NT2/D1 (cell line): ENCODE measurements at places on chromosomes 6 and 20.

DNA sequence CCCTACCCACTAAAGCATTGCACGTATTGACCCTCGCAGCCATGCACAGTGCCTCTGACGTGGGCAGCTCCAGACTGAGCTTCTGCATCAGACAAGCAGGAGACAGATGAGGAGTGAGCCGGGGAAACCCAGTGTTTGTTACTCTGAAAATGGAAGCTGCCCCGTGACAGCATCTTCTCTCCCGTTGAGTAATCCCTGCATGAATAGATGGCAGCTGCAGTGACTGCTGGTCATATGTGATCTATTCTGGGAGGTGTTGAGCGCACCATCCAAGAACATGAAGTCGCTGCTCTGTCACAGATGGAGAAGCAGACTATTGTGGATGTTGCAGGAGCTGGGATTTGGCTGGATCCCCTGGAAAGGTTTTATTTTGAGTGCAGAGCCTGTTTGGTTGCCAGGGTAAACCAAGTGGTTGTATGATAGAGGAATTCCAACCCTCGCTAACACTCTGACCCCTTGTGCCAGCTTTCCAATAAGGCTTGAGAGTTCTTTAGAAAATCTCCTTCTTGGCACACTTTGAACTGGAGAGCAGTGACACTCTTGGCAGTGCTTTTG, 242.2 kb downstream of the NRN1 start:
- DNase-seq, result no peak

DNA sequence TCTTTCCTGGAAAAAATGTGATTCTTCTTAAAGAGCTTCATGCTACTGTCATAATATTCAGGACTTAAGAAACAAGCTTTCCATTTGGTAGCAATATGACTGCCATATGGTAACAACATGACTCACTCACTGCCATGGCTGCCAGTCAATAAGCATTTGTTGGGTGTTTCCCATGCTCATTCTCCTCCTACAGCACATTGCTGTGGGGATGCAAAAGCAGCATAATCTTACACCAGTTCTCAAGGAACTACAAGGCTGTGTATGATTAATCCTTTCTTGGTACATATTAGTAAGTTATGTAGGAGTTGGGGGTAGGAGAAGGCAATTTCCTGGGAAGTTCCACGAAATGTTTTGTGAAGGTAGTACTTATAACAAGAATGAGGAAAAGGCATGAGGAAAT, 76.7 kb downstream of the CEP162 start:
- no peak for DNase-seq

- DNase-seq, result no peak
Observed at GRCh38 chr6:19753826-19754225, 83.3 kb upstream of the ID4 start.

GRCh38 chr6:140209775-140210174, 835.3 kb upstream of the CITED2 start:
- no peak for DNase-seq

DNA sequence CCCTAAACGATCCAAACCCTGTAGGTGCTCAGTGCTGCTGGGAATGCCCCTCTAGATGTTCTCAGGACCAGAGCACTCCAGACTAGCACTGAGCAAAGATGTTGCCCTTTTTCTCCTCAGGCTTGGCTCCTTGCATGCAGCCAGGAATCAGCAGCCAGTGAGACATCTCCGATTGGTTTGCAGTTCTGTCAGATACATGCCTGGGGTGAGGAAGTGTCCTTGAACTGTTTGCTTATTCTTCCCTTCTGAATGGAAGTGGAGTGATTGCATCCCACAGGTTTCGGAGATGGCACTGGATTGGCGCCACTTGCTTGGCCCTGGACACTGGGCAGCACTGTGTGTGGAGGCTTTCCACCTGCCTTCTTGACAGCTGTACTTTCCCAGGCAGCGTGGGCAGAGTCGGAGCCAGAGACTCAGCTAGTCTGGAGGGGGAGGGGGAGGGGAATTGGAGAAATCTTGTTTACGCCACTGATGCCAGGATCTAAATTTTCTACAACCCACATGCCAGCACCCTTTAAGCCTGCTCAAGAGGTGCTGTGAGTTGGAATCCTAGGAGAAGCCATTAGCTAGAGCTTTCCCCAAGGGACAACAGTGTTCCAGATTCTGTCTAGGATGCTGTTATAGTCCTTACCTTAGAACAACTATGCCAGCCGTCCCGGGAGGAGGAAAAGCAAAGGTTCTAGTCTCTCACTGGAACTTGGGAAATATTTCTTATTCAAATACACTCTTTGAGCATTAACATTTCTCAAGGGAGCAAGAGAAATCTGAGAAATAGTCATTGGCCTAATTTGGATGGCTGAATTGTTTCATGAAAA, 49.2 kb upstream of the SASH1 start:
- DNase-seq, result no peak

GRCh38 chr20:58420798-58421496, 31.9 kb downstream of the VAPB start:
- DNase-seq, result no peak

- no peak for DNase-seq
Observed at GRCh38 chr6:7151381-7151780, 43.6 kb downstream of the RREB1 start.

GRCh38 chr6:140202964-140203515, 828.6 kb upstream of the CITED2 start:
- no peak for DNase-seq

- DNase-seq, result peak; percentile 27
Observed at GRCh38 chr20:63290677-63291472, 2.1 kb upstream of the COL20A1 start.

DNA sequence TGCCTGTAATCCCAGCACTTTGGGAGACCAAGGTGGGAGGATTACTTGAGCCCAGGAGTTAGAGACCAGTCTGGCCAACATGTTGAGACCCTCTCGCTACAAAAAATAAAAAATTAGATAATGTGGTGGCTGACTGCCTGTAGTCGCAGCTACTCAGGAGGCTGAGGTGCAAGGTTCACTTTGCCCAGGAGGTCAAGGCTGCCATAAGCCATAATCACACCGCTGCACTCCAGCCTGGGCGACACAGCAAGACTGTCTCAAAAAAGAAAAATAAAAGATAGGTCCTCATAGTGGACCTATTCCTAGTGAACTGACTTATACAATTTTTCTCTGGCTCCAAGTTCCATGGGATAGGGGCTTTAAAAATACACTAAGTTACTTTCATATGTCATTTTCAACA, 41.9 kb downstream of the MRS2 start:
- no peak for DNase-seq

- DNase-seq, result no peak
Observed at GRCh38 chr6:36361071-36361470, 24.4 kb upstream of the BNIP5 start.

GRCh38 chr6:142155895-142156757, 9.1 kb downstream of the VTA1 start:
- DNase-seq, result no peak

GRCh38 chr6:168157272-168158212, 78.5 kb upstream of the FRMD1 start:
- no peak for DNase-seq

DNA sequence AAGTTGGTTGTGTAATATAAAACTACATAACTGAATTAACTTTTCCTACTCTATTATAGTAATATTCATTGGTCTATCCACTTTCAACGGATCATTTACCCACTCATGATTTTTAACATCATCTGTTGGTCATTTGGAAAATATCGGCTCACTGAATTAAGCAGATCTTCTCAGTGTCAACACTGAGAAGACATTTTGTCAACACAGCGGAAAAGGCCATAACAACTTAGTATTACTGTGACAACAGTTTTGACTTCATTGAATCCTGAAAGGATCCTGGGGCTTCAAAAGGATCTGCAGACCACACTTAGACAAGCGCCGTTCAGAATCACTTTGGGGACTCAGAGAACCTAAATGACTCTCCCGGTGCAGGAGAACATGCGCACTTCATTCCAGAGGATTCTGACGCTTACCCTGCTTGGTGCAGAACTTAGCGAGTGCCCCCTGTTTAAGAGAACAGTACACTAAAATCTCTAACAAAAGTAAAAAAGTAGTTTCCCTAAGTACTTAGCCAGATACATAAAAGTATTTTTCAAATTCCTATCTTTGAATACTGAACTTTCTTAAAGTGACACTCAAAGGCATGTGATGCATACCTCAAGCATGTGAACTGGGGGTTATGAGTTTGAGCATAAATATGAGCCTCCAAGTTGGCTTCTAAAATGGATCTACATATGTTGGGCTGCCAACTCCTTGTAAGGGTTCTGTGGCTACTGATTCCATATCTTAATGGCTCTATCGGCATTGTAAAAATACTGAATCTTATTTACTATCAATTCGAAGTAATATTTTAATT, 4.0 kb downstream of the ZBTB2 start:
- no peak for DNase-seq

GRCh38 chr6:168115748-168116437, 36.9 kb upstream of the FRMD1 start:
- no peak for DNase-seq

DNA sequence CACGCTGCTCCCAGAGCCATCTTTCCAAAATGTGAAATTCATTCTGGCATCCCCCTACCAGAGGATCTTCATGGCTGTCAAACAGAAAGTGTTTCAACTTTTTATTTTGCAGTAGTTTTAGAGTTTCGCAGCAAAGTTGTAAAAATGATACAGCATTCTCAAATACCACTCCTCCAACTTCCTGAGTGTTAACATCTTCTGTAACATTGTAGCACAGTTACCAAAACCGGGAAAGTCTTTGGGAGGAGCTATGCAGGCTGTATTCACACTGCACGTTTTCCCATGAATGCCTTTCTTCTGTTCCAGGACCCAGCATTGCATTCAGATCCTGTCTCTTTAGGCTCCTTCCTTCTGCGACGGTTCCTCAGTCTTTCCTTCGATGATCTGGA, 30.1 kb downstream of the CDYL start:
- no peak for DNase-seq

DNA sequence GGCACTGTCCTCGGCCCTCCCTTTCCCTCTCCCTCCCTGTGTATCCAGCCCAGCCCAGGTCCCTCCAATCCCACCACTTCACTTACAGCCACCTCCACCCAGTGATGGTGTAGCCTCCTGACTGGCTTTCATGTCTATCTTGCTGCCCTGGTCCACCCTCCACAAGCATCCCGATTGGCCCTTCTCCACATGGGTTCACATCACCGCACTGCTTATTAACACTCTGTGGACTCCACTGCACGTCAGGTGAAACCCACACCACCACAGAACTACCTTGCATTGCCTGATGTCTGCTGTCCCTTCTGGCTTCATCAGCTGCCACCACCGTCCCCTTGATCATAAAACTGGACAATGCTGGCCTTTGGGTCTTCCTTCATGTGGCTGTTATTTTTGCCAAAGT, 220.4 kb upstream of the ARID1B start:
- DNase-seq, result no peak

DNA sequence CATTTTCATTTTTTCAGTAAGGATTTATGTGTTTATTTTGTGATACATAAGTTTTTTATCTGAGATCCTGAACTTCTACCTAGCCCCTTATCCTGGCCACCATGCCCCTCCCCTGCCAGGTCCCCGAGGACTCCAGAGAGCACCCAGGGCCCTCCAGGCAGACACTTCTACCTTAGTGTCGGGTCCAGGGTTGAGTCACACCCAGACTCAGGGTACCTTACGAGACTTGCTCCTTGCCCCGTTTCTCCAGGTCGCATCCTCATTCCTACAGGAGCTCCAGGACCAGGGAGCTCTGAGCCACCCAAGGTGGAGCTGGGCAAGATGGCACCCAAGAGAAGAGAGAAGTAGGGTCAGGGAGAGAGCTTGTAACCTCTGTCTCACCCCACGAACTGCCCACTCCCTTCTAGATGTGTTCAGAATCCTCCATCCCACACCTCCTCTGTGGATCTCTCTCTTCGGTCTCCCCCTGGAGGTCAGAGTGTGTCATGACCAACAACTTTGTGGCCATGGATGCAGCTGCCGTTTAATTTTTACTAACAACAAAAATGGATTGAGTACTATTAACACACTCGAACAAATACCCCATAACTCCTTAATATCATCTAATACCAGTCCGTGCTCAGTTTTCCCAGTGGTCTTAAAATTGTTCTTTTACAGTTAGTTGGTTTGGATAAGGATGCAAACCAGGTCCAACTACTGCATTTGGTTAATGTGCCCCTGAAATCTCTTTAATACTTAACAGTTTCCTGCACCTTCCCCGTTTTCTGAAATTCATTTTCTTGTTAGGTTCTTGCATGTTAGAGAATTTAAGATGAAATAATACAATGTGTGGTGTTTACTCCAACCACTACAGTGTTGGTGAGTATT, 130.6 kb upstream of the INSM1 start:
- peak; percentile 9 for DNase-seq

GRCh38 chr6:70725817-70726415, 58.2 kb downstream of the SMAP1 start:
- DNase-seq, result no peak

- no peak for DNase-seq
Observed at GRCh38 chr6:24918641-24919055, 17.1 kb downstream of the RIPOR2 start.

- DNase-seq, result no peak
Observed at GRCh38 chr20:14885661-14886060, 548.2 kb upstream of the FLRT3 start.

- DNase-seq, result no peak
Observed at GRCh38 chr6:100246206-100246605, 218.5 kb downstream of the SIM1 start.

GRCh38 chr6:20328266-20328923, 73.3 kb upstream of the E2F3 start:
- no peak for DNase-seq

DNA sequence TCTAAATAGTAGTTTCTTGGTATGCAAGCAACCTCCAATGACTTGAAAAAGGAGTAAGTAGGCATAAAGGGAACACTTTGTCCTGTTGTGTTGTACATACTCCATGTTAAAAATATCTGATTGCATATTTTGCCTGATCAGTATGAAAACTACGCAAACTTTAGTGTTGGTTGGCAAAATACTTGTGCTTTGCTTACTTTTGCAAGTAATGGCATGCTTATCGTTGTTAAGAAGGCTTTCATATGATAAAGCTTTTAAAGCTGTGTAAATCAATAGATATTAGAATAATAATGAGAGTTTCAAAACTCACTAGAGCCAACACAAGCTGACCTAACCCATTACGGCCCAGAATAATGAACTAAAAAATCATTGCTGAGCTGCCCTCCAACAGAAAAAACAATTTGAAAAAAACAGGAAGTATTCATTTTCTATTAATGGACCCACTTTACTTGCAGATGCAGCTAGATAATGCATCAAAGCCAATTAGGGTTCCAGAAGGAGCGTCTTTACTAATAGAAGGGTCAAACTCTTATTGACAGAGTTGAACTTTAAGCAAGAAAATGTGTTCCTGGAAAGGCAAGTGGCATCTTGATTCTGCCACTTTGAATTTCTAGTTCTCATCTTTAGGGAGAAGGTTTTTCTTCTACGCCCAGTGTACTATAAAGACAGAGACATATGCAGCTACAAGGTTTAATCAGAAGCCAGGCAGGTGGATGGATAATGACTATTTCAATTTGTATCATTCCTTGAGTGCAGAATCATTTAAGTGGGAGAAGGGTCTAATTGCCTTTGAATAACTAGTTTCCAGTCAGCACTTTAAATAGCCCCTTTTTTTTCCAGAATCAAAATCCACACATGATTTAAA, 82.2 kb downstream of the SNAP25 start:
- DNase-seq, result no peak

GRCh38 chr6:49647476-49647875, 10.8 kb upstream of the RHAG start:
- no peak for DNase-seq
